ENCODE measurements at places on chromosomes 13 and 19.

- no peak for DNase-seq
These were observed 31.9 kb downstream of the SGCG start for GRCh38 chr13:23212671-23213070.

DNA sequence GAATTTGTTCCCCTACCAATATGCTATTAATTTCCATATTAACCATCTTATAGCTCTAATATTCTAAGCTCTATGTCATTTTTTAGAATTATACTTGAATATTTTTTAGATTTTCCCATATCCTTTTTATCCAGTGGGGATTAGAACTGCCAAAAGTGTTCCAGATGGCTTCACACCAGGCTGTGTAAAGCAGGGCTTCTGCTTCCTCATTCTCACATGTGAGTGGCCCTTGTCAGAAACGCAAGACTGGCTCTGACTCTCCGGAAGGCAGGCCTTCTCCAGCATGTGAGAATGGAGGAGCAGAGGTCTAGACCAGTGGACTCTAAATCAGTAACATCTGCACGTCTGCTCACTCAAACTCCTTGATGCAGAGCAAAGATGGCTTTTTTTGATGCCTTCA, 650.1 kb downstream of the FGF9 start:
- DNase-seq = no peak

DNA sequence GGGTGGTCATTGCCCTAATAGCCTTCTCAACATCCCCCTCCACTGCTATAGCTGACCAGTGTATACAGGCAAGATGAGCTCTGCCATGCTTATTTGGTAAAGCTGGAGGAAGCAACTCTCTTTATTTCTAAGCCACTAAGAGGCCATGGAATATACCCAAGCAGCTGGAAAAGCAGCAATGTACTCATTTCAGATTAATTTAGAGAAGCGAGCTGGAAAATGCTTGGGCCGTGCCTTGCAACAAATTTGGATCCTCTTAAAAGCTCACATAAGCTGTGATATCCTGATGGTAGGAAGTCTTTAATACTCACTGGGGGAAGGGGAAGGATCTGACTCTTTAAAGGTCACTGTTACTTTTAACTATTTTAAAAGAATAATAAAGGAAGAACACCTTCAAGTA, 77.8 kb downstream of the TEX26 start:
- DNase-seq = no peak

GRCh38 chr13:31522396-31522795, 216.9 kb upstream of the RXFP2 start:
- no peak for DNase-seq

- DNase-seq = no peak
These were observed 17.7 kb upstream of the PLAUR start for GRCh38 chr19:43687660-43687997.

GRCh38 chr13:24119626-24120508, 40.7 kb upstream of the SPATA13 start:
- no peak for DNase-seq

DNA sequence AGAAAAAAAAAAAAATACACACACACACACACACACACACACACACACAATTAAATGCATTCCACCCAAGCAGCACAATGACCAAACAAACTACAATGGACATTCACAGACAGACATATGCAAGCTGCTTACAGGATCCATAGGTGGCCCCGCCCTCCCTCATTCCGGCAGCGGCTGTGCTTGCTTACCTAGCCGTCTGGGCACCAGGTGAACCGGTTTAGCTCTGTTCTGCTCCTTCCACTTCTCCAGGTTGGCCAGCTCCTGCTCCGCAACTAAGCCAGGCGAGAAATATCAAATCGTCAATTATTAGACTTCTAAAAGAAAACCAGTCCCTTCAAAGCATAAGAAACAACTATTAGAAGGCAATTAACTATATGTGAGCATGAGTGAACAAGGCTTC, 23.1 kb downstream of the EPSTI1 start:
- DNase-seq = no peak

DNA sequence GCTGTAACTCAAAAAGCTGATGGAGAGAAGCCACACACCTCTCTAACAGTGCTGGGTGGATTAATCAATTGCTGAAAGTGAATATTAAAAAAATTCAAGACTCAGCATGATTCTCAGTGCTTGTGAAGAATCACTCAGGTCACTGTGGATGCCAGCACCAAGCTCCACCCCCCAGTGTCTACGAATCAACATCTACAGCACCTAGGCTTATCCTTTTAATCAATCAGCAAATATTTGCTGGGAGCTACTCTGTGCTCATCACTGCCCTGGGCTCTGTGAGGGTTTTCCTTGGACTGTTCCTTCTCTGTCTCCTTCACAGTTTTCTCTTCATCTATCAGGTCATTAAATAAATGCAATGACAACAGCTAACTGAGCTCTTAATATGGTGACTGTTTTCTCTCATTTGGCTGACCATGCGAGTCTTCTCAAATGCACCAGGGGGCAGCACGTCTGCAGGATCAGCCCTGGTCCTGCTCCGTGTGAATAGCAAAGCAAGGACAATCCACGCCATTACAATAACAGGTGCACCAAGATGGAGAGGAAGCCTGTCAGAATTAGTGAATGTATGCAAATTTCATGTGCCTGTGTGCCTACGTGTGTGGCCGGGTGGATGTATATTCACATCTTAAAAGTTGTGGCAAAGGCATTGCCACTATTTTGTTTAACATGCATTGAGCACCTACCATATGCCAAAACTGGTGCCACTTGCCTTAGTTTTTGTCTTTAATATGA, 14.6 kb upstream of the C13orf42 start:
- no peak for DNase-seq

DNA sequence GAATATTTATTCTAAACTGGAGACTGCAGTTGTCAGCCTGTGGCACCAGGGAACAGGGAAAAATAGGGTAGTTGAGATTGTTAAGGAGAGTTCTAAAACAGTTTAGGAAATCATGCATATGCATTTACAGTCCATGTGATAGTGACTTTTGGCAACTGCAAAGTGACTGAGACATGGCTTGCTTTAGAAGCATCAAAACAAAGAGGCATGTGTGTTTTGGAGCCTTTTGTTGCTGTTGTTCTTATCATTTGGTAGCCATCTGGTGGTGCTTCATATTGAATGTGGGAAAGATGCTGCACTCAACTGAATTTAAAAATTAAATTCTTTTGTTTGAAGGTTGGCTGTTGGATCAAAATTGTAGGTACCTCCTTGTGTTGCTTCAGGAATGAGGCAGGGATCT, 10.2 kb upstream of the EBPL start:
- DNase-seq = no peak

DNA sequence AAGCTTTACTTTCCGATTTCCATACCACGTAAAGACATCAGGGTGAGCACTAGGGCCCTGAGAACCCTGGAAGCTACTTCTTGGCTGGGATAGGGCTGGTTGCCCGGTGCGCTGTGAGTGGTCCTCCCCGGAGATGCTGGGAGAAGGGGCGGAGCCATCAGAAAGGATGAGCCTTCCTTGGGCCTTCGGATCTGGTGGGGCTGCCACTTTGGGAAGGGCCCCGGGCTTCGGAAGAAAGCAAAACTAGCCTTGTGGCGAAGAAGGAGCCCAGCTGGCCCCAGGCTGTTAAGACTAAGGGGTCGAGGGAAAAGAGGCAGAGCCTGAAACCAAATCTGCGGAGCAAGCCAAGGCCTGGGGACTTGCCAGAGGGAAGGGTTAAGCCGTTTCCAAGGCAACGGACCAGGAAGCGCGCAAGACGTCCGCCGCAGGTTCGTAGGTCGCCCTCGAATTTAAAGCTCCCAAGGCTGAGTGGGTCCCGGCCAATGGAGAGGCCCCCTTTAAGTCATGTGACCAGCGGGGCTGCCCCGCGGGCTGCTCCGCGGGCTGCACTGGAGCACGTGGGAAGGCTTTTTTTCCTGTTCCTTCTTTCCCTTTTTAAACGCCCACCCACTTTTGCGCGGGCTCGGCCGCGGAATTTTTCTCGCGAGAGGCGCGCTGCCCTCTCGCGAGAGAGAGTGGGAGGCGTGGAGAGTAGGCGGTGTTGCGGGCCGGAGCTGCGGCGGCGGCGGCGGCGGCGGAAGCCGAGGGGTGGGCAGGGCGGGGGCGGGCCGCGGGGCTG, 426 bp upstream of the AKAP11 start:
- peak; percentile 99 for DNase-seq

DNA sequence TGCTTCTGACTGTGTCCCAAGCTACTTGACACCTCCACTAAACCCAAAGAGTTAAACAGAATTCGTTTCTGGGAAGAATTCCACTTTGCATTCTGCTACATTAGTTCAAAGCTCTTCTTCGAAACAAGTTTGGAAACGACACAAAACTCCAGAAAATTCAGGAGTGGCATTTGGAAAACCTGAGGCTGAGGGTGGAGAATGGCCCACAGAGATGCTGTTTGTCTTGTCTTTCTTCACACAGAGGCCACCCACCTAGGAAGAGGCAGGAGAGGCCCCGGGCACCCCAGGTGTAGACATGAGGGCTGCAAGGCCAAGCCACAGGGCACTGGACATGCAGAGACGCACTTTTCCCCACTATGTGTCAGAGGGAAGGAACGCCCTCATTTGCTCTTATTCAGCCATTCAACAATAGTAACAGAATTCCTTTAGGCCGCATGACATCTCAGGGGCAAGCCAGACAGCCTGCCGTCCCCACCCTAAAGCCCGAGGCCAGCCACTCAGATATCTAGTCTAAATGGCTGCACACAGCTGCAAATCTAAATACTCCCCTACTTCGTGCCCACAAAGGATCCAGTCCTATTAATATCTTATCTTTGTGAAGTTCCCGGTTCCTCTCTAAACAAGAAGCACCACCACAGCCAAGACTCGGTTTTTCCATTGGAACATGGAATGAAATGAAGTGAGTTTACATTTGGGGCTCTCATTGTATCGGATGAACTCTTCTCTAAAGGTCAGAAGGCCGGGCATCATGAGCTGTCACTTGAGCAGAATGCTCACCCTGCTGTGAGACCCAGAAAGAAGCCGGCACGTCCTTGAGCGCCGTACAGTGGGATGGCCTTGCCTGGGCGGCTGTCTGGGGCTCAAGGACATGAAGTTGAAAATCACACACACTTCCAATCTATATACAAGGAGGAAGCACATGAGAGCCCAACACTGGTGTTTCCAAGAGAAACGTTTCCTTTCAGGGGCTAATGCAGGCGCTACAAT, 19.8 kb downstream of the COL4A1 start:
- peak; percentile 73 for DNase-seq

- DNase-seq = no peak
These were observed 2.6 kb downstream of the PCDH17 start for GRCh38 chr13:57633950-57634838.

- no peak for DNase-seq
These were observed 147.5 kb upstream of the OBI1 start for GRCh38 chr13:78806457-78806856.

GRCh38 chr13:76620036-76620435, 266.2 kb downstream of the KCTD12 start:
- DNase-seq = no peak

- DNase-seq = no peak
These were observed 130.5 kb downstream of the PAN3 start for GRCh38 chr13:28268800-28269223.

GRCh38 chr19:54141356-54141755, 3.8 kb downstream of the CNOT3 start:
- no peak for DNase-seq

- DNase-seq = no peak
These were observed 31.0 kb downstream of the PTPRS start for GRCh38 chr19:5309438-5310204.
